Fibroblast of skin of right quadriceps (primary cell): ENCODE measurements at places on chromosomes 6 and 20.

- no peak for DNase-seq
Measured at GRCh38 chr6:135283926-135284325, 102.8 kb downstream of the MYB start.

DNA sequence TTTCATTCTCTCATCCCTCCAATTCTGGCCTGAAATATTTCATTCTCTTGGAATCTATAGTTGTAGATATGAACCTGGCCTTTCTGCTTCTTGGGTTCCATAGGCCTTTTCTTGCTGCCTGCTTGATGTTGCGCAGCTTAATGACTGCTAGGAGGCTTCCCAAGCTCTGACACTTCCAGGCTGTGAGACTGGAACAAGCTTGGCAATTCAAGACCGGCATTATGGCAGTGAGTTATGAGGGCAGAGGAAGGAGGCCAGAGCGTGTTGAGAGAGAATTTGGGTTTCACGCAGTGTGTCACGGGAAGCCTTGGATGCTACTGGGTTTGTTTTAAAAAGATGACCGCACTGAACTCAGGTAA is 948 bp upstream of the DNAJC5 start:
- no peak for DNase-seq

DNA sequence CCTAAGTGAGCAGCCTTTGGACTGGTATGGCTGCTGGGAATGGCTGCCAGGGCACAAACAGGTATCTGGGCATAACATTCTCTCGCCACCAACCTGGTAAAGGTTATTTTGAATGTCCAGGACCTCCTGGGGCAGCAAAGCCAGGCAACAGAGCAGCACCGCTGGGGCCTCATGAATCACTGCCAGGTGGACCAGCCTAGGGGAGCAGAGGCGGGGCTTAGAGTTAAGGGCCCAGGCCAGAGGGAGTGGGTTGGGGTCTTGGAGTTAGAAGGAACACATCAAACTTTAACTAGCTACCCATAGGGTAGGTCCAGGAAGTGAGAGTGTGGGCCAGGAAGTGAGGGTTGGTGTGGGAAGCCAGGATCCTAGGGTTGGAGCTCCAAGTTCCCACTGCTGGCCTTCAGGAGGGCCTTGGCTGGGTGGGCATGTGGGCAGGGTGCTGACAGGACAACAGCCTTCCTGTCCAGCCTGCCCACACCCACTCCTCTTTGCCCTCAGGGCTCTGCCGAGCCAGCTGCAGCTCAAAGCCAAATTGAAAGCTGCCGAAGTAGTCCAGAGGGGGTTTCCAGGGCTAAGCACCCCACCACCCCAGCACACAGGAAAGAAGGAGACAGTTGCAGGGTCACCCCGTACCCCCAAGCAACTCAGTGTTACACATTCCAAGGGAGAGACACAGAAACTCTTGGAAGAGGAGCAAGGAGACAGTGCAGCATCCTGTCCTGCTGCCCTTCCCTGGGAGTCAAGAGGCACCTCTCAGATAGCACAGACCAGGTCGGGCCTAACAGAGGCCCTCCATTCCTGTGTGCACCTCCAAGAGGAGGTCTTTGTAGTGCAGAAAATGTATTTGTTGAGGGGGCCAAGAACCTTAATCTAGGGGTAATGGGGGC is 2.6 kb downstream of the NFKBIE start:
- no peak for DNase-seq

- DNase-seq, result no peak
Measured at GRCh38 chr20:21523895-21524294, 10.0 kb upstream of the NKX2-2 start.

- no peak for DNase-seq
Measured at GRCh38 chr6:89085409-89086205, 5.1 kb downstream of the PNRC1 start.

DNA sequence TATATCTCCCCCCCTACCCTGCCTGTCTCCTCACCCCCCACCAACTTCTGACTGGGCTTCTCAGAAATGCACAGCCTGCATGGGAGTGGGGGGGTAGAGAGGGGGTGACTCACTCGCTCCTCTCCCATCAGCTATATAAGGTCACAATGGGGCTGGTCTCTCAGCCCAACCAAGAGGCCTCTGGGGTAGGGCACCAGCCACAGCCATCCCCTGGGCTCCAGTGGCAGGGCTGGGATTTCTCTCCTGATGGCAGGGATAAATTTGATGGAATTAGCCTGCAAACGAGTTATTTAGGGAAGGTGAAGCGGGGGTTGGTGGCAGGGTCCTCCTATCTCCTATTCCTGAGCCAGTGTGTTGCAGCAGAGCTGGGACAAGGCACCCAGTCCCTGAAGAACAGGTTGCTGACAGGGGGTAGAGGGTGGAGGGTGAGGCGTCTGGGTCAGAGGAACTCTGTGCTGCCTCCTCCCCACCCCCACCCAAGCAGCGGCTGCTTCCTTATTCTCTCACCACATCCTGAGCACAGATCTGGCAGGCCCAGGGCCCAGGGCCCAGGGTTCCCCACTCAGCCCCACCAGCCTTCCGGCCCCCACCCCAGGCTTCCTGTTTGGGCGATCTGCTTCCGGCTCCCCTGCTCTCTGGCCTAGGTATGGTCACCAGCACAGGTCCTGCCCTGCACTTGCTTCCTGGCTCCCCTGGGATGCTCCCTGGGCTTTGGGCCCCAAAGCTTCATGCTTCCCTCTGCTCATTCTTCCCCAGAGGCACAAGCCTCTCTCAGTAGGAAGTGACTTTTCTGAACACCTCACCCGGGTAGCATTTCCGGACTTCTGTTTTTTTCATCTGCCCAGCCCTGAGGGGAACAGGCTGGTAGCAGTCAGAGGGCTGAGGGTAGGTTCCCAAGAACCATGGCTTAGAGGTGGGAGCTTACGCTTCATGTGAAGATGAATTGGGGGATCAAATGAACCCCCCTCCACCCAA is 4.0 kb downstream of the PPP1R18 start:
- peak; percentile 93 for DNase-seq

- no peak for DNase-seq
Measured at GRCh38 chr6:131356161-131356560, 216.9 kb upstream of the ARG1 start.

DNA sequence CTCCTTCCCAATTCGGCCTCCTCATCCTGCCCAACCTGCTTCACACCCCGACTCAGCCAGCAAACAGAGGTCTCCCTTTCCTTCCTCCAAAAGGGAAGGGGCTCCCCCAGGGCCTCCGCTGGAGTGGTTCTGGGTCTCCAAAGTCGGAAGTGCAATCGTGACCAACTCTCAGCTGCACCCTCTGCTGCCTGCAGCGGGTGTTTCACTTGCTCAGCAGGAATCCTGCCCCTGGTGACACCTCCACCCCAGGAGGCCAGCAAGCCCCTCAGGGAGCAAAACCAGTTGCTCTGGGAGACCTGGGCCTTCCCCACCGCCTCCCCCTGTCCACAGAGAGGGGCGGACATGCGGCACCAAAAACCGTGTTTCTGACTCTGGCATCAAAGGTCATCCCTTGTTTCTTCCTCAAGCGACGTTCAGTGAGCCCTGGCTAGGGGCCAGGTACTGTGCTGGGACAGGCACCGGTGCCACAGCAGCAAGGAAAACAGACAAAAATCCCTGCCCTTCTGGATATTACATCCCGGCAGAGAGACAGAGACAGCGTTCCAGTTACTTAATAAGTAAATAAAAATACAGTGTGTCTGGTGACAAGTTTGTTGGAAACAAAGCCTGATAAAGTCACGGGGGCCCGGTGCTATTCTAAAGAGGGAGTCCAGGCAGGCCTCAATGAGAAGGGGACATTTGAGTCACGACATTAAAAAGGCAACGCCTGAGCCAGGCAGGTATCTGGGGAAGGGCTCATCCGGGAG is 219.0 kb downstream of the BMP7 start:
- no peak for DNase-seq

DNA sequence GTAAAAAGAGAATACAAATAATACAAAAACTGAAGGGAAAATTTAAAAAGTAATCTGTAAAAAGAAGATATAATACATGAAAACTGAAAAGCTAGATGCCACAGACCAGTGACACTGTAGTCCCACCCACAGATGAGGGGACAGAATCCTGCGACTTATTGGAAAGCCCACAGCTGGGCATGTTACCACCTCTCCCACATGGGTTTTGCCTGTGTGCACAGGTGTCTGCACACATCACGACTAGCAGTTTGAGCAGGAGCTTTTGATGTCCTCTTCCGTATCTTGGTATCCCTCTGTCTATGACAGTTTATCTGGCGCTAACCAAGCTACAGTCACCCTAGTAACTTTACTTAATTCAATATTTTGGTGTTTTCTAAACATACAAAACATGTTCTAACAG is 291.1 kb upstream of the EXOC2 start:
- no peak for DNase-seq

- no peak for DNase-seq
Measured at GRCh38 chr20:49545572-49545971, 22.4 kb downstream of the PTGIS start.

DNA sequence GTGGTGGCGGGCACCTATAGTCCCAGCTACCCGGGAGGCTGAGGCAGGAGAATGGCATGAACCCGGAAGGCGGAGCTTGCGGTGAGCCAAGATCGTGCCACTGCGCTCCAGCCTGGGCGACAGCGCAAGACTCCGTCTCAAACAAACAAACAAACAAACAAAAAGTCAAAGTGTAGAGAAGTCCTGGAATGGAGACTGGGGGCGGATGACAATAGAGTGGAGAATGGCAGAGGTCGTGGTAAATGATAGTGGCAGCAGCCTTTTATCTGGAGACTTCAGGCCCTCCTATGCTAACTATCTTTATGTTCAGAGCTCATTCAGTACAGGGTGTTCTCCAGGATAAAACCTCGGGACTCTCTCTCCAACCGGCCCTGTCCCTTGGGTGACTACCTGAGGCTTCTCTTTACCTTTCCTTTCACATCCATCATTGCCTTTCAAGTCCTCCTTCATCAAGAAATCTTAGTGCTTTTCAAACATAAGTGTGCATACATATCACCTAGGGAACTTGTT is 1.4 kb upstream of the FKBPL start:
- no peak for DNase-seq

DNA sequence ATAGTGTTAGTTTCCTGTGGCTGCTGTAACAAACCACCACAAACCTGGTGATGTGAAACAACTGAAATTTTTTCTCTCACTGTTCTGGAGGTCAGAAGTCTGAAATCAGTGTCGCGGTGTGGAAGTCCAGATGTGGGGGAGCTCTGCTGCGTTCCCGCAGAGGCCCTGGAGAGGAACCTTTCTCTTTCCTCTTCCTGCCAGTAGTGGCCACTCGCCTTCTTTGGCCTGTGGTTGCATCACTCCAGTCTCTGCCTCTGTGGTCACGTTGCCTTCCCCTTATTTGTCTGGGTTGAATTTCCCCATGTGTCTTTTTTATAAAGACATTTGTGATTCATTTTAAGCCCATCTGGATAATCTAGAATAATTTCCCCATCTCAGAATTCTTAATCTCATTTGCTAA is 295.5 kb upstream of the FLRT3 start:
- no peak for DNase-seq

DNA sequence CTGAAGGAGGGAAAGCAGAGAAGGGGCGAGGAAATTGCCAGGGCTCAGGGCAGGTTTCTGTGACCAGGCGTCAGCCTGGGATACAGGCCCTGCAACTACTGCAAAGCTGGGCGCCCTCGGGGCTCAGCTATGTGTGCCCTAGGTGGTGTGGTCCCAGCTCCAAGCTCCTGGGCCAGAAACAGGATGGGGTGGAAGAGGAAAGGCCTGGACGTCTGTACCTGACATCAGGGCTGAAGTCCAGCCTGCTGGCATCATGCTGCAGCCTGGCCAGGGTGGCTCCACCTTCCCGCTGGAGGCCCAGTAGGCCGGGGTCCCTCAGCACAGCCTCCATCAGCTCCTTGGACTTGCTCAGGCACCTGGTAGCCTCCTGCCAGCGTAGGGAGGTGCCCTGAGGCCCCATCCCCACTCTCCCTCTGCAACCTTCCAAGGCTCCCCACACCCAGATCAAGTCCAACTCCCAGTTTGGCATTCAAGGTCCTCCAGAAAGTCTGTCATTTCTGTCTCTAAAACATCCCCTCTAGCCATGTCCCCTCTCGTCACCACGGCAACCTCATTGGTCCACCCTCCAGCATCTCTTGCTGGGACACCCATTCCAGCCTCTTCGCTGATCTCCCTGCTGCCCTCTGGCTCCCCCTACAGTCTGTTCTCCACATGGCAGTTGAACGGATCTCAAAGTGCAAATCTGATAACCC is 38.2 kb downstream of the KIAA1755 start:
- DNase-seq, result peak; percentile 50

- no peak for DNase-seq
Measured at GRCh38 chr20:45909336-45909808, 2.6 kb downstream of the PLTP start.

DNA sequence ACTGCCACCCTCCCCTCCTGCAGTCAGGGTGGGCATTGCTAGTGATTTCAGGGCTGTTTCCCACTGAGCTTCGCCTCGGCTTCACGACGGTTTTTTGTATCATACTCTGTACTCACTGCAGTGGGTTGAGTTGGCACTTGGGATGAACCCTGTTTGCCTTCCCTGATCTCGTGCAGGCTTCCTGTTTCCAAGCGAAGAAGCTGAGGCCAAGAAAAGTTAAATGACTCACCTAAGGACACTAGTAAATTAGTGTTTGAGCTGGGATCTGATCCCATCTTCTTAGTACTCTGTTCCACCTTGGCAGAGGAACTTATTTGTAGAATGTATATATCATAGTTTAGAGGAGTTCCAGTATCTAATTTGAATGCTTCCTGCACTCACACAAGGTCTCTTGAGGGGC is 50.3 kb upstream of the VSTM2L start:
- DNase-seq, result no peak

DNA sequence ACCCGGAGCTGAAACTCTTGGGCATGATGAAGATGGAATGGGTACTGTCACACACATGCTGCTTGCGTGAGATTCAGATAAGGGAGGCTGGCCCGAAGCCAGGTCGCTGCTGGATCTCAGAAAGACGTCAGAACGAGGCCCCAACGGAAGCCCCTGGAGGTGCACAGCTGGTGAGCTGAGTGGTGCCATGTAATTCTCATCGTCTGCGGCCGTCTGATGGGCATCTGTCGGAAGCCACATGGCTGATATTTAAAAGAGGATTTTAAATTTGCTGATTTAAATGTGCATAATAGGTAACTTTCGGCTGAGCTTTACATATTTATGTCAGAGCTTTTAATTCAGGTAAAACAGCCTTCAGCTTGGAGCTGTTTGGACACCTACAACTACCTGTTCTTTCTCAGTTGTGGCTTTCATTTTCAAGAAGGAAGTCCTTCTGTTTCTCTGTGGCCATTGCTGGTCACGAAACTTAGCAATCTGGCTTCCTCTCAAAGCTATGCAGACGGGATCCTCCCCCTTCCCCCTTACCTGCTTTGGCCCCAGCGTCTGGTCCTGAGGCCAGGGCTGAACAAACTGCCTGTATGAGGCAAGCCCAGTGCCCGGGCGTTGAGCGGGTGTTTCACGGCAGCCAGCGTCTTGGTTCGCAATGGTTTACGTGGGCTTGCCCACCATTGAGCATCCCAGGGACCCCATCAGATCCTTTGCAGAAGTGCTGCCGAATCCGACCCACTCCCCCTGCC is 9.2 kb downstream of the SLCO4A1 start:
- DNase-seq, result peak; percentile 34

GRCh38 chr6:158072083-158072721 is 90.5 kb downstream of the SYNJ2 start:
- peak; percentile 67 for DNase-seq

- no peak for DNase-seq
Measured at GRCh38 chr6:25590986-25591385, 61.0 kb upstream of the SCGN start.

GRCh38 chr6:167464177-167464576 is 139.3 kb downstream of the TTLL2 start:
- DNase-seq, result no peak

GRCh38 chr20:20971810-20972209 is 134.3 kb downstream of the LINC00237 start:
- no peak for DNase-seq
